ENCODE measurements at places on chromosomes 16 and 17.

GRCh38 chr16:16141784-16142396, 81.4 kb downstream of the ABCC6 start:
- DNase-seq: no peak

DNA sequence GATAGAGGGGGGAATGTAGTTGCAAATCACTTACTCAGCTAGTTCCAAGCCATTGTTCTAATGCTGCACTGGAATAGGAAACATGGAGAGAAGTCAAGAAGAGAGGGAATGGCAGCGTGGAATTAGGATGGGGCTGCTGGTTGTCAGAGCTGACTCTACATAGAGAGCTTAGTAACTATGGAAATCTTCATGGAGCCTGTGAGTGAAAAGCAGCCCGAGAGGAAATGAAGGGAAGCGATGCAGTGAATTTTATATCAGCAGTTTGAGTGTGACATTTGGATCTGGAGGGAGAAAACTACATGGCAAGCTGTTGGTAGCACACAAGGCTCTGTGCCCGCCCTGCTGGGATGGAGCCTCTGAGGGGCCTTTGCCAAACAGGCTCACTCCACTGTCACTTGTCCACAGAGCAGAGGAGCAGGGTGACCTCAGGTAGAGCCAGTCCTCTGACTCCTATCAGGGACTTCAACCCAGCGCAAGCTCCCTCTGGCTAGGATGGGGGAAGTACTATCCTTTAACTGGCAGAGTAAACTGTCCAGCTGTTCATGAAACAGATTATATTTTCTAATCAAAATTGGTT, 27.9 kb upstream of the PMFBP1 start:
- DNase-seq: no peak

GRCh38 chr17:41301916-41302901, at the start of gene KRTAP29-1:
Gene KRTAP29-1, minus strand, starts transcription at chr17:41302851. Its CDS starts 0 bp downstream, at chr17:41302851.
- DNase-seq: no peak

GRCh38 chr16:880471-881171, 80.1 kb upstream of the GNG13 start:
- DNase-seq: no peak

DNA sequence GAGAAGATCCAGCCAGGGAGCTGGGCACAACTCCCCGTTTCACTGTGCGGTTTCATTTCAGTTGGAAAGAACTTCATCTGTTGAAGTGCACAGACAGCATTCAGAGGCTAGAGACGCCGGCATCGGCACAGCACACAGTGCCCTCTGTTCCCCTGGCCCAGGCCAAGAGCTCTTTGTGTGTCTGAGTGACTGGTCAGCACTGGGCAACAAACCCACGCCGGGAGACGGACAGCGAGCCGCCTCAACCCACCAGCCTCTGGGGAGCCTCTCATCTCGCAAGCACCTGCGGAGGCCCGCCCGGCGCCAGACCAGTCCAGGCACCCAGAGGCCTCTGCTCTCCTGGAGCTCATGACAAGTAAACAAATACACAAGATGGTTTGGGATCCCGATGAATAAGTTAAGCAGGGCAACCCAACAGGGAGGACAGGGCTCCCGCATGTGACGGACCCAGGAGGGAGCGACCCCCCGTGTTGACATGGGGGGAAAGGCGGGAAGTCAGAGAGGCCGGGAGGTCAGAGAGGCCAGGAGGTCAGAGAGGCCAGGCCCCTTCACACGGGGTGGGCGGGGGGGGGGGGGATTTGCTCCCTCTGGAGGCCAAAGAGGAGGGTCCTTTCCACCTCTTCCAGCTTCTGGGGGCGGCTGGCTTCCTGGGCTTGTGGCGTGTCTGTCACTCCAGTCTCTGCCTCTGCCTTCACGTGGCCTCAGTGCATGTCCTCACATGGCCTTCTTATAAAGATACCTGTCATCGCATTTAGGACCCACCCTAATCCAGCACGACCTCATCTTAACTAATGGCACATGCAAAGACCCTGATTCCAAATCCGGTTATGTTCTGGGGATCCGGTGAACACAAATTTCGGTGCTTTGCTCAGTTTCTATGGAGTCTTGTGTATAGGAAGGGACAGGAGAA, 25.8 kb upstream of the KLHDC4 start:
- DNase-seq: no peak

GRCh38 chr16:67364600-67365235, 28.6 kb downstream of the TPPP3 start:
- DNase-seq: no peak

Data from activated CD8-positive, alpha-beta T cell treated with anti-CD3 and anti-CD28 coated beads, Interleukin-2, amount 10 ng/mL, durations not matched to agents 7 days and 5 days (primary cell).